Activated naive CD8-positive, alpha-beta T cell treated with anti-CD3 and anti-CD28 coated beads, Interleukin-2, amount 10 ng/mL, durations not matched to agents 7 days and 5 days (primary cell): ENCODE measurements at places on chromosomes 12 and 14. TPM values are rescaled to one million over a fixed set of nuclear protein-coding genes. Genes with fewer than 3 reads are reported as not detected.

INHBC gene
- not detected for total RNA-seq

RPGRIP1 gene
- total RNA-seq, result not detected

POMT2 gene
- total RNA-seq, result 9.3 TPM

- H3K36me3 ChIP-seq, result no peaks in the 10 kb centered on the region
- peaks cover 57% of the 10 kb centered on the region for H3K27me3 ChIP-seq
- peaks cover 8% of the 10 kb centered on the region for H3K4me1 ChIP-seq
- no peak overlapping the region for H3K27ac ChIP-seq
These were observed 3.2 kb downstream of the NTN4 start for GRCh38 chr12:95787274-95787818.
